Putamen (tissue), 1 donor: ENCODE measurements at places on chromosomes 16 and 17.
A peak's percentile ranks its signal among the peaks of the same experiment; 100 is the strongest.

GRCh38 chr16:82135844-82136243 is 34.2 kb downstream of the MPHOSPH6 start:
- DNase-seq, result no peak

DNA sequence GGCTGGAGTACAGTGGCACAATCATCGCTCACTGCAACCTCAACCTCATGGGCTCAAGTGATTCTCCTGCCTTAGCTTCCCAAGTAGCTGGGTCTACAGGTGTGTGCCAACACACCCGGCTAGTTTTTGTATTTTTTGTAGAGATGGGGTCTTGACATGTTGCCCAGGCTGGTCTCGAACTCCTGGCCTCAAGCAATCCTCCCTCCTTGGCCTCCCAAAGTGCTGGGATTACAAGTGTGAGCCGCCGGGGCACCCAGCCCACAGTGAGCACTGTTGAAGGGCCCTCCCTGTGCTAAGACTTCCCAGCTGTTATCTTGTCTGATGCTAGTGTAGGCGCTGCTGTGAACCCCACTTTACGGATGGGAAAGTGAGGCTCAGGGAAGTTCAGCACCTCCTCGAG is 8.0 kb downstream of the CASKIN1 start:
- no peak for DNase-seq

- DNase-seq, result no peak
Observed at GRCh38 chr17:14157822-14158221, 78.8 kb downstream of the CDRT15 start.

- no peak for DNase-seq
Observed at GRCh38 chr17:19716108-19717030, at the start of gene SLC47A2. Gene SLC47A2 (minus strand): TSS chr17:19716584. CDS start chr17:19716555, 29 bp downstream.

DNA sequence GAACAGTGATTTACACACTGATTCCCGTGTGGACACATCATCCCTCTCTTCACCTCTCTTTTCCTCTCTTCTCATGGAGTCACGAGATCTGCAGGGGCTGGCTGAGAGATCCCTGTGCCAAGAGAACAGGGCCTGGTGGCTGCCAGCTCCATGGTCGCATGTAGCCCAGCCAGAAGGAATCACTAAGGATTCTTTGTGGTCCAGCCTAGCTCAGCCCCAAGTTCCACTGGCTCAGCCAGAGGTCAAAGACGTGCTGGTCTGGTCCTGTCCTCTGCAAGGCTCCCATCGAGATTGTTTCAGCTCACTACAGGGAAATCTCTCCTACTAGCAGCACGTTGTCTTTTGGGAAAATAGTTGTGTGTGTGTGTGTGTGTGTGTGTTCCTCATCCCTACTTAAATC is 66.4 kb downstream of the NDEL1 start:
- DNase-seq, result no peak

GRCh38 chr16:68823401-68824135 is 19.8 kb upstream of the TANGO6 start:
- DNase-seq, result no peak

DNA sequence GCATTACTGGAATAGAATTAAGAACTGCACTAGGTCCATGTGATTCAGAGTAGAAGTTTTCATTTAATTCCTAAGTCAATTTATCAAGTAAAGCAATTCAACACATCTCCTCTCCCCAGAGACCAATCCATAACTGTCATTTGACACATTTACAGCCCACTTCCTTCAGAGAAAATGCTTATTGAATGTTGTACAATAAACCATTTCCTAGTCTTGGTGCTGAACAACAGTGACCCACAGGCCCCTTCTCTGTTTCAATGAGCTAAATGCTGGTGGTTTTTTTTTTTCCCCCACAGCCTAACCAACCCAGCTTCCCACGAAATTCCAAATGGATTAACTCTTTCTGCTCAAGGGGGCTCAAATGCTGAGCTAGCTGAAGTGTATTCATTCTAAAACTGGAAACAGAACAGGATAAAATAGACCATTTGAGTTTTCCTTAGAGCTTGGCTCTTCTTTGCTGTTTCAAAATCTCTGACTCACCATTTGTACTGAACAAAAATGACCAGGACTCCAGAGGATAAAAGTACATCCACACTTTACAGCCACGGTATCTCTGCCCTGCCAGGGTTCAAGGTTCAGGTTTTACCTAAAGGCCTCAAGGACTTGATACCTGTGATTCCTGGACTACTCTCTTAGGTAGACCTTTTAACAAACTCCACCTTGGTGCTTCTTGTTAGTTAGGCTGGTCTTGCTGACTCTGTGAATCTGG is 62.3 kb downstream of the TMEM100 start:
- DNase-seq, result no peak

DNA sequence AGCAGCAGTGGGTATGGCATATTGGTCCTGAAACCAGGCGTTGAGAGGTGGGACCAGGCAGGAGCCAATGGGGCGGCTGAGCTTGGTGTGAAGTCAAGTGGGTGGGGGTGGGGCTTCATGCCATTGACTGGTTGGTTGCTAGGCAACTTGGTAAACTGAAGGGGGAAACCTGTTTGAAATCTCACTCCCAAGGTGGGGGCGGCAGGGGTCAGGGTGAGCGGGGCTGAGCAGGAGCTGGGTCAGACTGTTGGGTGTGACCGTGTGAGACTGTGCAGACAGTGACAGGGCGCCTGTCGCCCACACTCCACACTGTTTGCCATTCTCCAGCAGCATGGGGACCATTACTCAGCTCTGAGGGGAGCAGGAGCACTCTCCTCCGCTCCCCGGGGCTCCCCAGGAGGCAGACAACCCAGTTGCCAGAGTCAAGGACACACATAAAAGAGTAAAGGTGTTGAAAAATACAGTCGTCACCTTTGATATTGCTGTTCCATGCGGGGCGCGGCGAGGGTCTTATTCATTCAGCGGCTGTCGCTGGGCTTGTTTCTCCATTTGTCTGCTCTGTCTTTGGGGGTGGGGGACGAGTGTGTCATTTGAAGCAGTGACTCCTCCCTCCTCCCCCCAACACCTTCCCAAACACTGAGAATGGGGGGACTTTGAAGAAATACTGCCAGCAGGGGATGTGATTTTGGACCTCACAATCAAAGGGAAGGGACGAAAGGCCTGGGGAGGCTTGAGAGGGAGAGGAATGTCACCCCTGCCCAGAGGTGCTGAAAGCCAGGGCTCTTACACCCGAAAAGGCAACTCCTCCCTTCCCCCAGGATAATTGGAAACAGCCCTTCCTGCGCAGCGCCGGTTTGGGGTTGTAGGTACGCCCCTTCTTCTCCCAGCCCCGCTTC is 1.2 kb upstream of the EFNB3 start:
- peak; percentile 57 for DNase-seq

- no peak for DNase-seq
Observed at GRCh38 chr16:23214796-23215195, 32.3 kb downstream of the SCNN1G start.

GRCh38 chr17:40350689-40351358 is 13.7 kb downstream of the GJD3 start:
- DNase-seq, result peak; percentile 69

DNA sequence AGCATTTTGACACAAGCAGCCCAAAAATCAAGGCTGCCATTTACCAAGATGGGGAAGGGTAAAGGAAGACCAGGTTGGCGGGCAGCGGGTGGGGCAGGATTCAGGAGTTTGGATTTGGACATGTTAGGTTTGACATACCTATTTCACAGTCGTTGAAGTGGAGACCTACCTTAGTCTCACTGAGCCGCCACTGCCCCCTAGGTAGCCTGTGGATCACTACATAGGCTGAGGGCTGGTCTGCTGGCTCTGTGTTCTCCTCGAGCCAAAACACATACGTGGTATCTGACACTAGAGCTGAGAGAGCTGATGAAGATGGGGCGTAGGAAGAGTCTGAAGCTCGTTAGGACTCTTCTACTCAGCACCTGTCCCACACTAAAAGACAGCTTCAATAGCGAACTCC is 115.1 kb downstream of the HIC1 start:
- DNase-seq, result no peak

GRCh38 chr17:81039854-81040758 is 5.2 kb downstream of the BAIAP2 start:
- no peak for DNase-seq

DNA sequence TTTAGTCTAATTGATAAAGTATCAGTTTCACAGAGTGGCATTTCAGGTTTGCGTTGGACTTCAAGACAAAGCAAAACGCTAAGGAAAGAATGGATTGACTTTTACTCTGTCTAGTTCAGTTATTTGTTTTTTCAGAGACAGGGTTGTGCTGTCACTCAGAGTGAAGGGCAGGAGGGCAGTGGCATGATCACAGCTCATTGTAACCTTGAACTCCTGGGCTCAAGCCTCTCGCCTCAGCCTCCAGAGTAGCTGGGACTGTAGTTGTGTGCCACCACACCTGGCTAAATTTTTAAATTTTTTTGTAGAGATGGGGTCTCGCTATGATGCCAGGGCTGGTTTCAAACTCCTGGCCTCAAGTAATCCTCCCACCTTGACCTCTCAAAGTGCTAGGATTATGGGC is 86.4 kb downstream of the CACNG1 start:
- DNase-seq, result no peak

DNA sequence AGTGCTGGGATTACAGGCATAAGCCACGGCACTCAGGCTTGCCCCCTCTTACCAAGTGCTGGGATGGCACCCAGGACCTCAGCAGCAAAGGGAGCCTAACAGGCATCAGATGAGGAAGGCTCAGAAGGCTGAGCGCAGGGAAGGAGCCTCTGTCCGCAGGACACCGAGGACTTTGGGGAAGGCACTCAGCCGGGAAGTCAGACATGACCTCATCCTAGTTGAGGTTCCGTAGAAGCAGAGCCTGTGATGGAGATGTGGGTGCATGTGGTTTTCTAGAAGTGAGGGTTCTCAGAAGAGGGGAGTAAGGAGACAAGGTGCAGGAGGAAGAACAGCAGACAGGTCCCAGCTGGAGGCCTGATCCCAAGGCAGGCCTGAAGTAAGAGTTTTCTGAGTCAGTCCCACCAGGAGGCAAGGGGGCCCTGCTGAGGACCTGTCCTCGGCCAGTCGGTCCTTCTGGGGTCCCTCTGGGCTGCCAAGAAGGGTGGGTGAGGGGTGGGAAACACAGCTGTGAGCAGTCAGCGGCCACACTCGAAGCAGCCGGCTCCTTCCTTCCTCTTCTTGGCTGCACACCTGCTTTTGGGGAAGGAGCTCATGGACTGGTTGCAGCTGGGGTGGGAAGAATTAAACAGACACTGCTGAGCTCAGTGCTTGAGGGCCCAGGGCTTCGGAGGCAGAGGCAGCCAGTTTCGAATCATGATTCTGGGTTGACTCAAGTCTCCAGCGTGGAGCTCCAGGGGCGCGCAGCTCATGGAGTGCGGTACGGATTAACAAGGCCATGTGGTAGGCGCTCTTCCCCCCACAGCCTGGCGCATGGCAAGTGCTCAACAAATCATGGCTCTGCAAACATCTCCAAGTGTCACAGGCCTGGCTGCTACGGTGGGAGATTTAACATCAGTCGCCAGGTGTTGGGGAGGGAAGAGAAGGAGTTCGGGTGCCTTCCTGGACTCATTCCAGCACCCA is 38.9 kb upstream of the SNN start:
- DNase-seq, result no peak

DNA sequence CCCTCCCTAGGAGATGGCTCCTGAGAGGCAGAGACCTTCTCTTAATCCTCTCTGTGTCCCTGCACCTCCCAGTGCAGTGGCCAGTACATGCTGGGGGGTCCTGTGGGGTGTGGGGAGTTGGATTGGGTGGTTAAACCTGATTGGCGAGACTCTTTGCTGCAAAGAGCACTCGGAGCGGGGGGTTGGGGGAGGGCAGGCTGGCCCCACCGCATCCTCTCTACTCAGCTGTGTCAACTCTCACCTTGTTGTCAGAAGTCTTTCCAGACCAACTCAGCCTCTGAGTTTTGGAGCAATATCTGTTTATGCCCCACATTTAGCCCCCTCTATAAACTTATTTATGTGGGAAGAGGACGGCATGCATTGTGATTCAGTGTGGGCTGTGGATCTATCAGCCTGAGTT is 40.0 kb downstream of the SMARCE1 start:
- no peak for DNase-seq

DNA sequence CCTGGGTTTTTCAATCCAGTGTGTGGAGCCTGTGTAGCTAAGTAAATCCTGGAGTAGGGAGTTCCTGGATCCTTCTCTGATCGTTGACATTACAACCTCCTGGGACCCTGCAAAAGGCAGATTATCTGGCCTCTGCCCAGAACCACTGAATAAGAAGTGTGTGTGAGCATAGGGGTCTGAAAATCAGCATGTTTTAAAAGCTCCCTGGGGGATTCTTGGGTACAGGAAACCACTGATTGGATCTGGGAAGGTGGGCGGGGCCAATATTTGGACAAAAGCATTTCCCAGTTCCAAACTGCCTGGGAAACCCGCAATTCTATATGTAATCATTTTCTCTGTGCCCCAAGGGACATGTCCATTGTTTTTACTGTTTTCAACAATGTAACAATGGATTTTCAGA is 27.2 kb upstream of the BEAN1 start:
- DNase-seq, result no peak

DNA sequence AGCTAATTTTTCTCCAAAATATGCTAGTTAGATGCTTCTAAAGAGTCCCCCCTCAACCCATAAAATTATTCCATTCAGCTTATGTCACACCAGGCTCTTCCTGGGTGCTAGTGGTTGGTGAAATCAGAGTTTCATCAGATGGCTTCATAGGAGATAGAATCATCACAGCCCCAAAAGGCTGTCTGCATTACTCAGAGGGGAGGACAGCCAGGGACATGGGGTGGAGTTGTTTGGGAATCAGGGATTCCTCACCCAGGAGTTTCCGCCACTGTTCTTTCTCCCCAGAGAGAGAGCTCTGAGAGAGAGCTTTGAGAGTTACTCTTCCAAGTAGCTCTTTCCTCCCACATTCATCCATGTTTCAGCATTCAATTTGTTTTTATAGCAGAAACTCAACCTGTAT is 288 bp upstream of the KRT34 start:
- no peak for DNase-seq
